ENCODE measurements at places on chromosomes 11 and 22.
A peak's percentile ranks its signal among the peaks of the same experiment; 100 is the strongest.

DNA sequence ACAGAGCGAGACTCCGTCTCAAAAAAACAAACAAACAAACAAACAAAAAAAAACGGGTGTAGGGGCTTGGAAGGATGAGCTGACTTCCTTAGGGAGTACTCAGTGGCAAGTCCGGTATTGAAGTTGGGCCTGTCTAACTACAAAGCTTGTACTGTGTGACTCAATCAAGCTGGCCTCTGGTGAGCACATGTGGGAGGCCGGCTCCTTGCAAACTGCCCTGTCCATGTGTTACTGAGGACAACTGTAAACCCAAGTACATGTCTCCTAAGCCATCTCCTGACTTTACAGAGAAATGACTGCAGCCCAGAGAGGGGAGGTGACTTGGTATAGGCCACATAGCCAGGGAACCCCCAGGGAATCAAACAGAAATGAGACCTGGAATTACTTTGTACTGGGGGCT, 11.6 kb downstream of the RIBC2 start:
- no peak for DNase-seq

DNA sequence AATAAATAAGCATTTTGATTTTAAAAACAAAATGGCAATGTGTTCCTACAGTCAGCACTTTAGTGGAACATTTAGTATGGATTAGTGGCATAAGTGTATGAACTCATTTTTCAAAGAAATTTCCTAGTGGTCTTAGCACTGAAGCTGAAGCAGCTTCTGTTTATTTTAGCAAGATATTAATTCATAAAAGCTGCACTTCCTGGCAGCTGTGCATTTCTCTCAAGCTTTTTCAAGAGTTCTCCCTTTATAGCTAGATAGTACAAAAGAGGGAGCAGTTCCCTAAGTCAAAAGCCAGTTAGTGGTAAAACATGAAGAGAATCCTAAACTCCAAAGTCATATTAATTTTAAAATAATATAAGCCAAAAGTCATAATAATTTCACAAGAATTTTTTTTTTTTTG, 1036.0 kb upstream of the CCDC90B start:
- DNase-seq, result no peak

- no peak for DNase-seq
Measured at GRCh38 chr11:47271328-47271727, 1.4 kb downstream of the MADD start.

GRCh38 chr22:50140615-50141014, 29.9 kb upstream of the PANX2 start:
- DNase-seq, result no peak

DNA sequence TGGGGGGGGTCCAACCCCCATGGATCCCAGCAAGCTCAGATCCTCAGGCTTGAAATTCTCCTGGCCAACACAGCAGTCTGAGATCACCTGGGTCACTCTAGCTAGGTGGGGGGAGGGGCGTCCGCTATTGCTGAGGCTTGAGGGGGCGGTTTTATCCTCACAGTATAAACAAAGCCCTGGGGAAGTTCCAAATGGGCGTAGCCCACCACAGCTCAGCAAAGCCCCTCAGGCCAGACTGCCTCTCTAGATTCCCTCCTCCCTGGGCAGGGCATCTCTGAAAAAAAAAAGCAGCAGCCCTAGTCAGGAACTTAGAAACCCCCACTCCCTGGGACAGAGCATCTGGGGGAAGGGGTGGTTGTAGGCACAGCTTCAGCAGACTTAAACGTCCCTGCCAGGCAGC, 16.7 kb downstream of the TRPC6 start:
- no peak for DNase-seq

- no peak for DNase-seq
Measured at GRCh38 chr22:36016684-36017083, 11.9 kb downstream of the RBFOX2 start.

DNA sequence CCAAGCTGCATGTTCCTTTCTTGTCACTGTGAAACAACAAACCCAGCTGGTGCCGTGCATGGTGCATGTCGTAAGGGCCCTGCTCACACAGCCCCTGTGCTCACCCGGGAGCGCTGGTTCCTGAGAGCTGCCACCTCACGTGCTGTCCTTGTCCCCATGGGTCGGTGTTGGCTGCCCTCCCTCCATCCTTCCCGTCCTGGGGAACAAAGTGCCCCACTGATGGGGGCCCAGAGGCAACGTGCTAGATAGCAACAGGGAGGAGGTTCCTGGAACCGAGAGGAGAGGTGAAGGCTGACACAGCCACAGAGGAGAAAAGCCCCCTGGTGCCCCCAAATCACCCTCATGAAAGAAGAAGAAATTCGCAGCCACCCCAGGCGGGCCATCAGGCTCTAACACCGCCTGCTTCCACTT, 56.6 kb upstream of the SLC22A12 start:
- DNase-seq, result no peak

GRCh38 chr11:120235024-120235628, 4.8 kb upstream of the POU2F3 start:
- DNase-seq, result peak; percentile 9

DNA sequence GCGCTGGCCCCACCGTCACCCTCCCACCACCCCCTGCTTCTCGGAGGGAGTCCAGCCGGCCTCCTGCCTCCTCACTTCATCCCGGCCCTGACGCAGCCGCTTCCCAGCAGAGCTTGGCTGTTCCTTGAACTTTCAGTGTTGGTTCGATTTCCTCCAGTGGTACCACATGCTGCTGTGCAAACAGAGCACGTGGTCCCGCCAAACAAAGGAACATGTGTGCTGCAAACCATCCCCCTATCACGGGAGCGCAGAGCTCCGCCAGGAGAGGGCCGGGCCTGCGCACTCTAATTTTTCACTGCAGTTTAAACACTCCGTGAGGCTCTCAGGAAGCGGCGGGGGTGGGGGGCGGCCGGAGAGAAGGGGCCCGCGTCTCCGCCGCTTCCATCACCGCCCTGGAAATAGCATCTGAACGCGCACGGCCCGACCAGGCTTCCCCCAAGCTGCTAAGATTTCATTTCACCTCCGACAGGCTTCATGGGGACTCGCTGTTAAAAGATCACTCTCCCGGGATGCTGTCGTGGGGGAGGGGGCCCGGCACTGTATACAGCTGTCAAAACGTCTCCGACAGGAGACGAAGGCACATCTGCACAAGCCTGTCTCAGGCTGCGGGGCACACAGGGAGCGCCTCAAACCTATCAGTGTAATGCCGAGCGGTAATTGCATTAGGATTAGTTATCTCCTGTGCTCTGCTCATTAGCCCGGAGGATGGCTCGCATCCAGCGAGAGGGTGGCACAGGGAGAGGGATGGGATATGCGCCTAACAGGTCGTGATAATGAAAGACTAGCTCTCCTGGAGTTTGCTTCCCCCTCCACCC, 269.9 kb upstream of the SORL1-AS1 start:
- DNase-seq, result no peak

DNA sequence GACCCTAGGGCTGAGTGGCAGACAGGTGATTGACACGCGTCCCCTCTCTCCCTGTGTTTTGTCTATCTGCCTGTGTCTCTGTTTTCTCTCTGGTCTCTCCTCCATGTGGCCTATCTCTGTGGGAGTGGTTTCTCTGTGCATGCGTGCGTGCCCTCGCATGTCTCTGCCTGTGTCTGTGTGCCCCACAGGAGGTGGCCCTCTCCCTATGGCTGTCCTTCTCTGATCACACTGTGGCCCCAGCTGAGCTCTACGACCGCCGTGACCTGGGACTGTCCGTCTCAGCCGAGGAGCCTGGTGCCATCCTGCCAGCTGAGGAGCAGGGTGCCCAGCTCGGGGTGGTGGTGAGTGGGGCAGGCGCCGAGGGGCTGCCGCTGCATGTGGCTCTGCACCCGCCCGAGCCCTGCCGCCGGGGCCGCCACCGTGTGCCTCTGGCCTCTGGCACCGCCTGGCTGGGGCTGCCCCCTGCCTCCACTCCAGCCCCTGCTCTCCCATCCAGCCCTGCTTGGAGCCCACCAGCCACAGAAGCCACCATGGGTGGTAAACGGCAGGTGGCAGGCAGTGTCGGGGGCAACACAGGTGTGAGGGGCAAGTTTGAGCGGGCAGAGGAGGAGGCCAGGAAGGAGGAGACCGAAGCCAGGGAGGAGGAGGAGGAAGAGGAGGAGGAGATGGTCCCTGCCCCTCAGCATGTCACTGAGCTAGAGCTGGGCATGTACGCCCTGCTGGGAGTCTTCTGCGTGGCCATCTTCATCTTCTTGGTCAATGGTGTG, 11.6 kb downstream of the TMEM132A start:
- DNase-seq, result no peak

- no peak for DNase-seq
Measured at GRCh38 chr11:15289723-15290122, 175.0 kb downstream of the INSC start.

DNA sequence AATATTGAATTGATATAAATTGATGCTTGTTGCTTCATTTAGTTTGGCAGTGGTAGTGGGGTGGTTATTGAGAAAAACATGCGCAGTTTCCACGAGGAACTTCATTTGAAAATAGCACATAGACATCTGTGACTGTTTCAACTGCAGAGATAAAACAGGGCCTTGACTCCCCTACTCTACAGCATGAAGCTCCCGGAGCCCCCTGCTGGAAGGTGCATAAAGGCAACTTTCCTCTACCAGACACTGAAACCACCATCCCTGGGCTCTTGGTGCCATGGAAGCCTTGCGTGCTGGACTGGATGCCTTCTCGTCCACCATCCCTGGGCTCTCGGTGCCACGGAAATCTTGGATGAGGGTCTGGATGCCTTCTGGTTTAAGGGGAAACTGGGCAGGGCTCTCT, 195.9 kb downstream of the CSNK2A3 start:
- DNase-seq, result peak; percentile 7
